Bronchial epithelial cell (primary cell): ENCODE measurements at places on chromosomes 12 and 14. TPM values are rescaled to one million over a fixed set of nuclear protein-coding genes. Genes with fewer than 3 reads are reported as not detected.

HRK gene
- total RNA-seq = not detected in 2 replicates

DHH gene
- total RNA-seq = 0.13 TPM in 1 of 2 replicates, not detected in the other

NPAS3 gene
- 0.13 TPM in 1 of 2 replicates, not detected in the other for total RNA-seq

SPX gene
- total RNA-seq = 3.4 and 6.3 TPM in 2 replicates

SMCO3 gene
- not detected in 2 replicates for total RNA-seq

MIP gene
- 0.26 TPM in 1 of 2 replicates, not detected in the other for total RNA-seq

NANOG gene
- total RNA-seq = not detected in 2 replicates

ASIC1 gene
- 1.3 and 1.4 TPM in 2 replicates for total RNA-seq

MAP3K9 gene
- 11.6 and 13.8 TPM in 2 replicates for total RNA-seq

WBP11 gene
- 3.7 and 9.2 TPM in 2 replicates for total RNA-seq

PCED1B gene
- 0.51 and 1.3 TPM in 2 replicates for total RNA-seq

ACIN1 gene
- total RNA-seq = 45.3 and 45.5 TPM in 2 replicates

RNU4-1 gene
- total RNA-seq = under 0.01 and 564 TPM in 2 replicates

CCDC177 gene
- total RNA-seq = not detected in 2 replicates

ACOT4 gene
- 0.26 TPM in 2 replicates for total RNA-seq

GALNT8 gene
- total RNA-seq = 0.13 TPM in 1 of 2 replicates, not detected in the other

GPR84 gene
- 0.13 TPM in 1 of 2 replicates, not detected in the other for total RNA-seq

NXPH4 gene
- 0.53 and 1.9 TPM in 2 replicates for total RNA-seq

DHRS2 gene
- total RNA-seq = not detected in 2 replicates

KRT3 gene
- total RNA-seq = under 0.01 and 0.13 TPM in 2 replicates

VRTN gene
- not detected in 2 replicates for total RNA-seq

POLE gene
- total RNA-seq = 10.5 and 18.3 TPM in 2 replicates

MFAP5 gene
- 6.6 and 9.0 TPM in 2 replicates for total RNA-seq

FSCB gene
- not detected in 2 replicates for total RNA-seq

BCL11B gene
- total RNA-seq = 2.9 and 5.3 TPM in 2 replicates

TESPA1 gene
- not detected in 2 replicates for total RNA-seq

PTGDR gene
- not detected in 2 replicates for total RNA-seq

KMT2D gene
- 24.0 and 25.6 TPM in 2 replicates for total RNA-seq

ITPK1 gene
- 24.7 and 39.8 TPM in 2 replicates for total RNA-seq

TAS2R42 gene
- not detected in 2 replicates for total RNA-seq

KERA gene
- total RNA-seq = not detected in 2 replicates

RNF212B gene
- not detected in 2 replicates for total RNA-seq

ATF1 gene
- 31.3 and 39.6 TPM in 2 replicates for total RNA-seq

ATF7 gene
- 5.3 and 6.4 TPM in 2 replicates for total RNA-seq

C12orf75 gene
- total RNA-seq = 11.8 and 20.2 TPM in 2 replicates

CLEC4A gene
- total RNA-seq = 0.53 TPM in 1 of 2 replicates, not detected in the other

TSHR gene
- total RNA-seq = not detected in 2 replicates

SIX6 gene
- not detected in 2 replicates for total RNA-seq

SYNDIG1L gene
- under 0.01 TPM in 1 of 2 replicates, not detected in the other for total RNA-seq

DPY19L2 gene
- under 0.01 and 0.13 TPM in 2 replicates for total RNA-seq

IQSEC3 gene
- not detected in 2 replicates for total RNA-seq

IL23A gene
- total RNA-seq = 0.13 TPM in 1 of 2 replicates, not detected in the other

TSPAN8 gene
- total RNA-seq = 0.26 TPM in 1 of 2 replicates, not detected in the other

CFAP73 gene
- total RNA-seq = not detected in 2 replicates

LALBA gene
- not detected in 2 replicates for total RNA-seq

OVCH1 gene
- 0.26 TPM in 1 of 2 replicates, not detected in the other for total RNA-seq

HSP90AA1 gene
- 140 and 280 TPM in 2 replicates for total RNA-seq
